ENCODE measurements at places on chromosomes 1 and 21.

GRCh38 chr1:109926662-109927300 lies 16.1 kb downstream of the CSF1 start:
- no peak for DNase-seq

- DNase-seq: no peak
Observed at GRCh38 chr1:67634396-67634935, 50.5 kb upstream of the GADD45A start.

GRCh38 chr21:45994086-45994661 lies 12.6 kb downstream of the COL6A1 start:
- no peak for DNase-seq

DNA sequence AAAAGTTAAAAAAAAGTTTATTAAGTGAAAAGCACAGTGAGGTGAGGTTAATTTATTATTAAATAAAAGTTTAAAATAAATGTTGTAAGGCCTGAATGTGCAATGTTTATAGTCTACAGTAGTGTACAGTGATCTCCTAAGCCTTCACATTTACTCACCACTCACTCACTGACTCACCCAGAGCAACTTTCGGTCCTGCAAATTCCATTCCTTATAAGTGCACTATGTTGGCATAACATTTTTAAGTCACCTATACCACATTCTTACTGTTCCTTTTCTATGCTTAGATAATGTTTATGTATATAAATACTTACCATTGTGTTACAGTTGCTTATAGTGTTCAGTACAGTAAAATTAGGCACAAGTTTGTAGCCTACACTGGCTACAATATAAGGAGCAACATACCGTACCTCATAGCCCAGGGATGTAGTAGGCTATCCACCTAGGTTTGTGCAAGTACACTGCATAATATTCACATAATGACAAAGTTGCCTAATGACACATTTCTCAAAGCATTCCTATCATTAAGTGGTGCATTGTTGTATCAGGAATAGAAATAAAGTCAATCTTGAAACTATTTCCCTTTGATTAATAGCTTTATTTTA lies 426.5 kb upstream of the BRINP3 start:
- DNase-seq: no peak

DNA sequence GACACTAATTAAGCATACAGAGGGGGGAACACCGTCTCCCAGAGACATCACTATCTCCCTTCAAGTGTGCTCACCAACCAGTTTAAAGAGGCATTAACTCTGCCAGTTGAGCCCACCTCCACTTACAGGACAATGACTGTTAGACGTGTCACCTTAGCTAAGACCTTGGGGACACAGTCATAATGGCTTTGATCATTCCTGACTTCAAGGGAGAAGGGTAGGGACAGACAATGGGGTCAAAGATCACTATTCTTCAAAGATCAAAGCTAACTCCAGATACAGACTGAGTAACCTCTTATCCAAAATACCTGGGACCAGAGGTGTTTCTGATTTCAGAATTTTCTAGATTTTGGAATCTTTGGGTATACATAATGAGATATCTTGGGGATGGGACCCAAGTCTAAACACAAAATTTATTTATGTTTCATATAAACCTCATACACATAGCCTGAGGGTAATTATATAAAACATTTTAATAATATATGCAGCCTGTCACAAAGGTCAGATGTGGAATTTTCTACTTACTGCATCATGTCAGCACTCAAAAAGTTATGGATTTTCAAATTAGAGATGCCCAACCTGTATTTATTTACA lies 246.1 kb downstream of the SLC45A1 start:
- DNase-seq: no peak

DNA sequence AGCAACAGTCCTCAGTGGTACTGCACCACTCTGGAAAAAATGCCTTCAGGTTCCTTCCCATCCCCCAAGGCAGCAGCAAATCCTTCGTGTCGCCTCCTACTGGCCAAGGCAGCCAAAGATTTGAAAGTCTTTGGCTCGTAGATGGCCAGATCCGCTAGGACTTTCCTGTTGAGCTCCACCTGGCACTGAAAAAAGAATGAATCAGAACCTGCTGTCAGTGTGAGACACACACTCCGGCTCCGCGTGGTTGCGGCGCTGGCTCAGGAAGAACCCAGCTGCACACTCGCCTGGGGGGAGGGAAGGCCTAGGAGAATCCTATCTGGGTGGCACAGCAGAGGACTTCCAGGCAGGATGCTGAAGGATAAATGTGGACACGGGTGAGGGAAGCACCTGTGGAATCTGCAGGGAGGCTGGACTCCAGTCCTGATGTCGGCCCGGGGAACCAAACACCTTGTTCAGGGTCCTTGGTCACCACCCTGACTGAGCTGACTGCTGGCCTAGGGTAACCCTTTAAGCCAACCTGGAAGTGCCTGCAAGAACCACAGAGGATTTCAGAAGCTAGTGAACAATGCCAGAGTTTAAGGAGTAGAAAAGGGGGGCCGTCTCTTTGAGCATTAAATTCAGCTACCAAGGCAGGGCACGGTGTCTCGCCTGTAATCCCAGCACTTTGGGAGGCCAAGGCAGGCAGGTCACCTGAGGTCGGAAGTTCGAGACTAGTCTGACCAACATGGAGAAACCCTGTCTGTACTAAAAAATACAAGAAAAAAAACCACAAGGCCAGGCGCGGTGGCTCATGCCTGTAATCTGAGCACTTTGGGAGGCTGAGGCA lies 3.2 kb upstream of the CCNL2 start:
- no peak for DNase-seq

DNA sequence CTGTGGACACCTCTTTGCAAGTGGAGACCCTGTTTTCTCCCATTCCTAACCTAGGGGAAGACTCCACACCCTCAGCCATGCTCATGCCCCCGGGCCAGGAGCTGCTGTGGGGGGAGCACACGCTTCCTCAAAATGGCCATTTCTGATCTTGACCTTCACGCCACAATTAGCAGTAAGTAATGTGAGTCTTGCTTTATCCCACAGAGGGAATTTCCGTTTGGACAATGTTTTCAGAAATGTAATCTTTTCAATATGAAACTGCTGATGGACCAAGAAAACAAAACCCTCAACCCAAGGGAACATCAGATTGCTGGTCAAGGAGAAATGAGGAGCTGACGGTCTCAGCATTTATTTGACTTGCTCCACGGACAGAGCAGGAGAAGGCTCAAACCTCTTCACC lies 8.3 kb upstream of the KCNE1 start:
- DNase-seq: no peak

- no peak for DNase-seq
Observed at GRCh38 chr1:67850611-67851075, 17.4 kb upstream of the GNG12 start.

GRCh38 chr1:83512373-83513193 lies 486.3 kb downstream of the TTLL7 start:
- DNase-seq: no peak

DNA sequence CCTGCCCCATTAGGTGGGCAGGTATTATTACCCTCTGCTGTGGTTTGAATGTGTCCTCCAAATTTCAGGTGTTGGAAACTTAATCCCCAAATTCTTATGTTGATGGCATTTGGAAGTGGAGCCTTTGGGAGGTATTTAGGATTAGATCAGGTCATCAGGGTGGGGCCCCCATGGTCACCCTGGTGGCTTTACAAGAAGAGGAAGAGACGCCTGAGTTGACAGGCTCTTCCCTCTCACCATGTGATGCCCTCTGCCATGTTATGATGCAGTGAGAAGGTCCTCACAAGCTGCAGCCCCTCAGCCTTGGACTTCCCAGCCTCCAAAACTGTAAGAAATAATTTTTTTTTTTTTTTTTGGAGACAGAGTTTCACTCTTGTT lies 8.8 kb upstream of the THEMIS2 start:
- DNase-seq: no peak

GRCh38 chr1:67626090-67626860 lies 58.7 kb upstream of the GADD45A start:
- DNase-seq: no peak

- DNase-seq: no peak
Observed at GRCh38 chr21:32712043-32712442, 15.8 kb downstream of the SYNJ1 start.

DNA sequence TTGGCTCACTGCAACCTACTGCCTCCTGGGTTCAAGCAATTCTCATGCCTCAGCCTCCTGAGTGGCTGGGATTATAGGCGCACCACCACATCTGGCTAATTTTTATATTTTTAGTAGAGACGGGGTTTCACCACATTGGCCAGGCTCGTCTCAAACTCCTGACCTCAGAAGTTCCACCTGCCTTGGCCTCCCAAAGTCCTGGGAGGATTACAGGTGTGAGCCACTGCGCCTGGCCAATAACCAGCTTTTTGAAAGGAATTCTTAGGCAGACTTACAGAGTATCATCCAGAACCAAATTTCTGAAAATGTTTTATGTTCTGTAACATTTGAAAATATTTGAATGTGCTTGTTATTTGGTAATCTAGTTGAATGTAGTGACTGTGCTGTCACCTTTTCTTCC lies 14.6 kb downstream of the BTF3L4 start:
- DNase-seq: no peak

DNA sequence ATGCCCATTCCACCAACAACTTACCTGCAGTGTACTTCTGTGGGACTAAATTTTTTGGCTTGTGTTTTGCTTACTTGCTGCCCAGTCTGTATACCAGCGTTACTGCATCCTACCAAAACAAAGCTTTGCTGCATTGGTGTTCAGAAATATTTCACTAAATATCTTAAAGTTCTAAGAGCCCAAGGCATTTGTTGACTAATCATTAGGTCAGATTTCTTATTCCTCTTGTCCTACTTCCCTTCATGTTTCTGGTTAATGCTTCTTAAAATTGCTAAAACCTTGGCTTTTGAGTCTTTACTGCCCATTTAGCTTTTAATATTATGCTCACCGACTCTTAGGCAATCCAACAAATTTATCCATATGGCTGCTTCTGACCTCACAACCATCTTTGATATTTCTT lies 161.8 kb downstream of the DPYD start:
- DNase-seq: no peak

GRCh38 chr1:63642901-63643300 lies 49.7 kb downstream of the PGM1 start:
- no peak for DNase-seq

GRCh38 chr1:32358435-32358834 lies 3.9 kb downstream of the FAM229A start:
- no peak for DNase-seq

DNA sequence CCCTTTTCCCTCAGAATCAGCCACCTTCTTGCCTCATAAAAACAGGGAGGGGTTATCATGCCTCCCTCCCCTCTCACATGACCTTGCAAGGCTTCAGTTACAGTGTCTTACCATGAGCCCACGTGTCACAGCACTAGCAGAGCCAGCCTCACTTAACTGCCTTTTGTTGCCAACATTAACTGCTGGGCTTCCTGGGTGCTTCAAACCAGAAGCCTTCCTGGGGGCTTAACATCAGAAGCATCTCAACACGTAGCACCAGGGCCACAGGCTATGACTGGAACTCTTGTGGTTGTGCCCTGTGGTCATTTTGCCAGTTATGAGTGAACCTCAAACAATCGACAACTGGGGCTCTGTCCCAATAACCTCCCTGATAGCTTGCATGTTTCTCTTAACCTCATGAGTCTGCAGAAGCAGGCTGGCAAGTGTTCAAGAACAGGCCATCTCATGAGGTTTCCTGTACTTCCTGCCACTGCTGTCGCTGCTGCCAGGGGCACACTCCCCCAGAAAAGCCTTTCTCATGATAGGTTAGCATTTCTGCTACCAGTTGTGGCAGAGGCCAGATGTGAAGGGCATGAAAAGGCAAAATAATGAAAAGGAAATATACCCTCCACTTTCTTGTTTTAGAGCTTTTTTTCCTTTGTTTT lies 132.2 kb downstream of the GLUL start:
- DNase-seq: no peak

DNA sequence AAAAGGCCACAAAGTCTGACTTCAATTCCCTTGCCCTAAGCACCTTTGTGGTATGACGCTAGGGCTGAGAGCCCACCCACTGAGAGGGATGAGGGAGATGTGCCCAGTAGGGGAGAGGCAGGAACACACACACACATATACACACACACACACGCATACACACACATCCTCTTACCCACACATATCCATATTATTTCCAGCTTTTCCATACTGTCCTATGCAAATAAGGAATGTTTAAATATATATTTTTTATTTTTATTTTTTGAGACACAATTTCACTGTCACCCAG lies 3.0 kb downstream of the RAB25 start:
- no peak for DNase-seq

DNA sequence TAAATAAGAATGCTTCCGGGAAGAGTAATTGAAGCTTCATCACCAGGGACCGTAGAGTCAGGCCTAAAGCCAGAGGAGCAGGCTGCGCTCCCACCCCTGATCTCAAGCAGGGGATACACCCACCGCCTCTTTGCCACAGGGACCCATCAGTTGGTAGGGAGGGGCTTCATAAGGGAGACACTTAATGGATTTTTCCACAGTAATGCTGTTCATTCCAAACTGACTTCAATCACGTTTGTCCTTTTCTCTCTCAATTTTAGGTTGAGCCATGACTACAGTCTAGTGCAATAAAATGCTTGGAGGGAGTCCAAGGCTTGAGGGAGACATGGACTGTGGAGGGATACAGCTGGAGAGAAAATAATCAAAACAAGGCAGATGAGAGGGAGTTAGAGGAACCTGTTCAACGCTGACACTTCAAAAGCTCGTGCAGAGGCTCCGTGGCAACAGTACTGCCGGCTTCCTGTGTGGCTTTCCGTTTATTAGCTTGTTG lies 111.5 kb downstream of the SEC16B start:
- no peak for DNase-seq

GRCh38 chr1:153610334-153610733 lies 2.6 kb downstream of the S100A16 start:
- DNase-seq: no peak

GRCh38 chr1:15953791-15954241 lies 22.1 kb downstream of the ZBTB17 start:
- no peak for DNase-seq

DNA sequence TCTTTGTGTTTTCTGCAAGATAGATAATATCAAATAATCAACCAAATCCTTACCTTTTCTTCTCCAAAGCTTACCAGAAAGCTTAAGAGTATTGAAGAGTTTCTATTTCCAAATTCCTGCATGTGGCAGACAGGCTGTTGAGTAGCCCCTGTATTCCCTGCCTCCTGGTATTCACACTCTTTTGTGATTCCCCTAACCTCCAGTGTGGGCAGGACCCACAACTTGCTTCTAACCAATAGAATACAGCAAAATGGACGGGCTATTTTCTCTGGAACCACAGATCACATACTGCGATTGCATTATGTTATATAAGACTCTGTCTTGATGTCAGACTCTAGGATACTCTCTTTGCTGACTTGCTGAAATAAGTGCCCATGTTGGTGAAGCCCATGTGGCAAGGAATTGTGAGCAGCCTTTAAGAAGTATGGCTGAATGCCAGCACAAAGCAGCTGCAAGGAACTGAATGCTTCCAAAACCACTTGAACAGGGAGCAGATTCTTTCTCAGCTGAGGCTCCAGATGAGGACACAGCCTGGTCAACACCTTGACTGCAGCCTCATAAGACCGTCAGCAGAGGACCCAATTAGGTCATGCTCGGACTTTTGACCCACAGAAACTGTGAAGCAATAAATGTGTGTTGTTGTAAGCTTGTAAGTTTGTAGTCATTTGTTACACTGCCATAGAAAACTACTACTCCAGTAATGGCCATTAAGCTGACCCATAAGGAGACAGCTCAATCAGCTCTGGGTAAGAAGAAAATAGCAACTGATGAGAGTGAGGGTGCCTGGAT lies 47.9 kb upstream of the PLXNA2 start:
- DNase-seq: no peak

- DNase-seq: no peak
Observed at GRCh38 chr21:46009951-46010705, 28.6 kb downstream of the COL6A1 start.

GRCh38 chr1:97920276-97920831 lies 480 bp downstream of the DPYD start:
- no peak for DNase-seq

GRCh38 chr21:17501107-17502006 lies 11.5 kb upstream of the CXADR start:
- DNase-seq: no peak
